SK-N-MC (cell line): ENCODE measurements at places on chromosomes 2 and 18.

GRCh38 chr2:98764499-98764898, 33.6 kb upstream of the MGAT4A start:
- no peak for DNase-seq

DNA sequence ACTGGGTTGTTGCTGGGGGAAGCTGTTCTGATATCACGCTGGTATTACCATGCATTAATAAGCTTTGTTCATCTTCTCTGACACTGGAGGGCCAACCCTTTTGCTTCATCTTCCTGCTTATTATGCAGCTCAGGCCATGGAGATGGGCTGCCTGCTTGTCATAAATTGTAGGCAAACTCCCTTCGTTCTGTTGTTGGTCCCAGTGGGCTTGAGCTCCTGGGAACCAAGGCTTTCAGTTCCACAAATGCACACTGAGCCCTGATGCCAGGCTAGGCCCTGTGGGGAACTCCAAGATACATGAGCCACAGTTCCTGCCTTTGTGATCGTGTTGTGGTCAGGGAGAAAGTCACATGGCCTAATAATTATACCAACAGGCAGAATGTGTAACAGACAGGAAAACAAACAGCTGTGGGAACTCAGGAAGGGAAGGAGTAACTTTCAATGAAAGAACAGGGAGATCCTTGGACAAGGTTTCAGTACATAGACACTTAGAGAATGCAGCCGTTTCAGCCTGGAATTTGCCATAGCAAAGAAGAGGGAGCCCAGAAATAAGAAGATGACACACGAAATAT, 49.0 kb upstream of the BCL2L11 start:
- no peak for DNase-seq

GRCh38 chr2:230327418-230328154, 593 bp downstream of the SP140L start:
- DNase-seq, result no peak

- DNase-seq, result no peak
Measured at GRCh38 chr2:8441371-8441770, 240.5 kb upstream of the ID2 start.

- DNase-seq, result no peak
Measured at GRCh38 chr2:144006139-144006538, 513.8 kb downstream of the ZEB2 start.

DNA sequence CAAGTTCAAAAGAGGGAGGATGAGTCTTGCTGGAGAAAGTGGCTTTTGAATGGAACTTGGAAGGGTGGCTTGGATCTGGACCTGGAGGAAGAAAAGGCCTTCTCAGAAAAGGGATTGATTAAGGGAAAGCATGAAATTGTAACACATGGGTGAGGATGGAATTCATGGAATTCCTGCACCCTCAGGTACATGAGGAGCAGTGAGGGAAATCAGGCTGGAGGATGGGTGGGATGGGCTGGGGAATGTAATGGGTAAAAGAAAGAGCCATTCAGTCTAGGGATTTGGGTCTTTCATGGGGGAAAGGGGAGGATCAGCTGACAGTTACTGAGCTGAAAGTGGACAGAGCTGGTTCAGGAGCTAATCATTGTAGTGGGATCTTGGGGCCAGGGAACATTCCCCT, 51.2 kb upstream of the HAAO start:
- no peak for DNase-seq

GRCh38 chr2:222436040-222436413, 11.7 kb downstream of the SGPP2 start:
- DNase-seq, result no peak

- DNase-seq, result no peak
Measured at GRCh38 chr2:165667375-165667774, 126.7 kb downstream of the GALNT3 start.

DNA sequence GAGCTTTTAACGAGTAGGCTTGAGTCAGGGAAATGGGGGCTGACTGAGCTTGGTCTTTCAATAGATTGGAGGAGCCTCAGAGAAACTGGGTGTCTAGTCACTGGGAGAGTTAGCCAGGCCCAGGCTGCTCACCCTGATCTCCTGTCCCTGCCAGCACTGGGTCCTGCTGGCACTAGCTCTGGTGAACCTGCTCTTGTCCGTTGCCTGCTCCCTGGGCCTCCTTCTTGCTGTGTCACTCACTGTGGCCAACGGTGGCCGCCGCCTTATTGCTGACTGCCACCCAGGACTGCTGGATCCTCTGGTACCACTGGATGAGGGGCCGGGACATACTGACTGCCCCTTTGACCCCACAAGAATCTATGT, 720 bp downstream of the KRTCAP3 start:
- no peak for DNase-seq

GRCh38 chr18:9039441-9040071, 62.9 kb upstream of the NDUFV2 start:
- no peak for DNase-seq

GRCh38 chr2:241900251-241901017, 30.9 kb downstream of the RTP5 start:
- no peak for DNase-seq

DNA sequence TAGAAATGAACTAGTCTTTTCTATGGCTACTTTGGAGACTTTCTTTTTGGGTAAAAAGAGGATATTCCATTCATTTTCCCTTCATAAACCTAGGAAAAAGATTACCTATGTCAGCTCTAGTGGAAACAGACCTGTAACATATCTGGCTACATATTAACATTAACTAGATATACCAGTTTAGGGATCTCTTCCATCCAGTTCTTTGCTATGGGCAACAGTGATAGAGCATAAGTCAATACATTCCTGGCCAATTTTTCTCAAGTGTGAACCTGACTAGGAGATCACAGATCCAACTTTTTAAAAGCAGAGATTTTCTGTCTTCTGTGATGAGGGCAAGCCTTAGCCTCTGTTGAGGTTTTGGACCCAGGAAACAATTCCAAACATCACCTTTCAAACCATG, 34.5 kb downstream of the PLEKHM3 start:
- DNase-seq, result no peak
